Stimulated activated CD8-positive, alpha-beta memory T cell treated with anti-CD3 and anti-CD28 coated beads, Interleukin-12 subunit alpha, Interleukin-12 subunit beta, amount 100 ng/mL, for 1 hour (primary cell): ENCODE measurements at places on chromosomes 6 and 20.

- no peak for DNase-seq
Measured at GRCh38 chr6:115712291-115712961, 348.3 kb downstream of the FRK start.

DNA sequence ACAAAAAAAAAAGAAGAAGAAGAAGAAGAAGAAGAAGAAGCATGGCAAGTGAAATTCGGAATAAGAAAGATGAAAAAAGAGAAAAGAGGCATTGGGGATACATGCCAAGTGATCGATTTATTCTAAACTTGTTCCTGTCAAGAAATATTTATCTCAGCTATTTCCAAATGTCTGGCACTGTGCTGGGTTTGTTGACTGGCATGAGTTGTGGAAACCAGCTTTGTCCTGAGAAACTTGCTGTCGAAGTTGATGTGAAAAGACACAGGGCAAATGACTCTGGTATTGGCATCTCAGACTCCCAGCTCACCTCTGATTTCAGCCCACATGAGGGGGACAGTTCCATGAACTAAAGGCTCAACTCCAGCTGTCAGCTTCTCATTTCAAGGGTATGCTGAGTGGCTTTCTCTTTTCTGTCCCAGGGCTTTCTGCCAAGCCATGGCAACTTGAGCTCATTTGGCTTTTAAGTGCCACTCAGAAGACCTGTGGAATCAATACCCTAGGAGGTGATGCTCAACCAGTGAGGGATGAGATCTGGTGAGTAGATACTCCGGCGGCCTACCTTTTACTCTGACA, 253.3 kb upstream of the JAG1 start:
- DNase-seq = no peak

DNA sequence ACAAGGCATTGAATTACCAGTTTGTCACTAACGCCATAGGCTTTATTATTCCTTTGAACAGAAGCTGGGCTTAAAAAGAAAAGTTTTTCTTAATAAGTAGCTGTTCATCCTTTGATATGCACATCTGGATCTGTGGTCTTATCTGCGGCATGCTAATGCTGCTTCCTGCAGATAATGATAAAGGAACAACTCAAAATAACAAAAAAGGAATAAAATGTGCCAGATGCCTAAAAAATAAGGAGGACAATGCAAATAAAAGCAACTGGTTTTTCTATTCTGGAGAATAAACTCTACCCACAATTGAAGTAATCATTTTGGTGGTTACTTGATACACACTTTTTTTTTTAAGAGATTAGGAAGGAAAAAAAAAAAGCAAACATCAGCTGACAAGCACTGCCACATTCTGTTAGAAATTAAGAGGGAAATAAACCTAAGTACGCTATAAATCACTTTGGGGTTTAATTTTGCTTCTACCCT, 156.8 kb upstream of the SALL4 start:
- DNase-seq = no peak

GRCh38 chr20:35048739-35049138, 43.9 kb downstream of the TRPC4AP start:
- no peak for DNase-seq

DNA sequence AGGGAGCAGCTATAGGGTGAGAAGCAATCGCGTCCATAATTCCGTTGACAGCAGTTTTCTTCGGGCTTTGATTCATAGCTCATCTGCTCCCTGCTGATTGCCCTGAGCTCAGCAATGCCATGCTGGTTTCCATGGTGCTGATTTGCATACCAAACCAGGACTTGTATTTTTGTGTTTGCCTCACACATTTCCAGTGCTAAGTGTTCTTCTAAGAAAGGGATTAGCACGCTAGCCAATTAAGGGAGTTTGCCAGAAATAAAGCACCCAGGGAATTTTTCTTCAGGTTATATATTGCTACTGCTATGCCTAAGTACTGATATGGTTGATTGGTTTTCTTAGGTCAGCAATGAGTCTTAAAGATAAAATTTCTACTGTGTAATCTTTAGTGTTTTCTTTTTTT, 177.6 kb downstream of the PLCB1 start:
- no peak for DNase-seq

DNA sequence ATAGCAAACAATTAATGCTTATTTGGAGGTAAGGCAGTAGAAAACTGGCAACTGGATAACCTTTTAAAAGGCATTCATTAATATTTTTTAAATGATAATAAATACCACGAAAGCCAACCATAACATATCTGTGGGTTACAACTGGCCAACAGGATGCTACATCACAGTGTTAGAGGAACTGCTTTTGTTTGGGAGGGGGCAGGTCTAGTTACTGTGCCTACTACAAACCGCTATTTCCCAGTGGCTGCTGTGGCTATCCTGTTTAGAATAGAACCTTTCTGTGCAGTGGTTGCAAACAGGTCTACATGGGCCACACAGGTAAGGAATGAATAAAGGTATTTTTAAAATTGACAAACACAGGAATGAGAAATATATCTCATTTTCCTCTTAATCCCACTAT, 976 bp downstream of the PIGT start:
- no peak for DNase-seq

GRCh38 chr6:11241154-11241792, 8.8 kb upstream of the NEDD9 start:
- no peak for DNase-seq
